ENCODE measurements at places on chromosomes 7 and 10.

GRCh38 chr7:12646139-12646538 is 41.3 kb upstream of the ARL4A start:
- no peak for DNase-seq

DNA sequence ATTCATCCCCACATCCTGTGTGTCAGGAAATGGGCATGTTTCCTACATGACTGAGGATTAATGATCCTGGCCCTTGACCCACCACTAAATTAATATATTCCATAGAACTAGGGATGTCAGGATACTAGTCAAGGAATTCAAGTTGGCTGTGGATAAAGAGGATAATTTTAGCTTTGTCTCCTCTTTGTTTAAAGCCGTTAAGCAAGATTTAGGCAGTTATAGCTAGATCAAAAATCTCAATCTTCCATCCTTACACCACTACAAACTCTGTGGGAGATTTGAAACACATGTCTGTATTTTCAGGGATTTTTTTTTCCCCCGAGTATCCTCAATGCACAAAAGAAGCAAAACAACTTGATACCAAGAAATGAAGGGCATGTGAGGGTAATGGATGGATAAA is 417.1 kb downstream of the MAGI2 start:
- DNase-seq, result no peak

DNA sequence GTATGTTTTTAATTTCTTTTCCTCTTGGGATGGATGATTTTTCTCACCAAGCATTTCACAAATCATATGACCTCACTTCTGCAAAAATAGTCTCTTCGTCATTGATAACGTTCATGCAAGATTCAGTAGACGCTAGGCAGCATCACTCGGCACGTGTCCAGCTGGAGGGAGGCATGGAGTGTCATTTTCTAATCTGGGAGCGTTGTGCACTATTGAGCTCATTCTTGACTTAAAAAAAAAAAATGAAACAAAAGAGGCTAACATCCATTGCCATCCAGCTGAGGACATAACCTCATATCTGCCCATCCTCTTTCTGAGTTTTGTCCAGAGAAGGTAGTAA is 56.2 kb downstream of the COL17A1 start:
- DNase-seq, result no peak

- DNase-seq, result no peak
Measured at GRCh38 chr10:116670706-116671105, 50.0 kb downstream of the PNLIPRP2 start.

DNA sequence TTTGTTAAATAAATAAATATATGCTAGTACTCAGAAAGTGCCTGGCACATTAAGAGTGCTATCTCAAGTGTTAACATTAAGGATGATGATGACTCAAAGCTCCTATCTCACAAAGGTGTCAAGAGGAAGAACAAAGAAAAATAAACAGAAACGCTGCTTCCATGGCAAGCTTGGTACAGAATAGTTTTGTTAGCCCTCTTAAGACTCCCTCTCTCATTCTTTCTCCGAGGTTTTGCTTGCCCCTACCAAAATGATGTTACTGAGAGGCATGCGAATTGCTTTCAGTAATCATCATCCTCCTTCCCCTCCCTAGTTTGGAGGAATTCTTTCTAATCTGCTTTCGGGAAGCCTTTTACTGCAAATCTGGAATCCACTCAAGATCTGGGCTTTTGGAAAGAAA is 96.7 kb downstream of the SORCS1 start:
- DNase-seq, result no peak

DNA sequence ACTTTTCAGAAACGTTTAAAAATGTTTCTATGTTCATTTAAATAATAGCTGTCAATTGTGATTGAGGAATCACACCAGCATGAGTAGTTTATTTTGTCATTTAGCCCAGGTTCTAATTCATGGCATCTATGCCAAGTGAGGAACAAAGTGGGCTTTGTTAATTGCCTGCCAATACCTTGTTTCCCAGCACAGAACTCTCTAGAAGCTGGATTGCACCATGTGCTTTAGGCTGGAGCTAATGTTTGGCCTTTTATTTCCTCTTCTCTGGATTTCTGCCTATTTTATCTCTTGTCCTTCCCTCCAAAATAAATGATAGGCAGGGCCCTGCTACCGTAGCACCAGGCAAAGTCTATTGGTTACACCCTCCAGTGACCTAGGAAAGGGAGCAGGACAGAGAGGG is 109.9 kb upstream of the ITGB1 start:
- DNase-seq, result no peak

GRCh38 chr7:123746931-123747488 is 1.8 kb downstream of the WASL start:
- DNase-seq, result no peak

DNA sequence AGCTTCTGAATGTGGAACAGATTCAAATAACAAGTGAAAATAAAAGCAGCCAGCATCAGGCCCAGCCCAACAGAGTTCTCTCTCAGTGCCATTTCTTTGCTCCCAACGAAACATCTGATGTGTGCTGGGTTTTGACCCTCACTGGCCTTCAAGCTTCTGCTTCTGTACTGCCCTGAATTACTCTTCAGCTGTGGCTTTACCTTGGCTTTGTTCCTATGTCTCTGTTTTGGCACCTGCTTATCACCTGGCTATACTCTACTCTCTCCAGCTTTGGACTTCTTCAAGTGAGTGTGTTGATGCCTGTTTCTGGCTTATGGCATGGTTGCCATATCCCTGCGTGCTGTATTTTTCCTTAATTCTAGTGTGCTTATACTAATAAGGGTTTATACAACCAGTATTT is 768.3 kb downstream of the SORCS1 start:
- no peak for DNase-seq

GRCh38 chr10:97320480-97321031 is 1.5 kb downstream of the FRAT1 start:
- DNase-seq, result no peak

- DNase-seq, result no peak
Measured at GRCh38 chr10:124568339-124568738, 106.7 kb downstream of the LHPP start.

DNA sequence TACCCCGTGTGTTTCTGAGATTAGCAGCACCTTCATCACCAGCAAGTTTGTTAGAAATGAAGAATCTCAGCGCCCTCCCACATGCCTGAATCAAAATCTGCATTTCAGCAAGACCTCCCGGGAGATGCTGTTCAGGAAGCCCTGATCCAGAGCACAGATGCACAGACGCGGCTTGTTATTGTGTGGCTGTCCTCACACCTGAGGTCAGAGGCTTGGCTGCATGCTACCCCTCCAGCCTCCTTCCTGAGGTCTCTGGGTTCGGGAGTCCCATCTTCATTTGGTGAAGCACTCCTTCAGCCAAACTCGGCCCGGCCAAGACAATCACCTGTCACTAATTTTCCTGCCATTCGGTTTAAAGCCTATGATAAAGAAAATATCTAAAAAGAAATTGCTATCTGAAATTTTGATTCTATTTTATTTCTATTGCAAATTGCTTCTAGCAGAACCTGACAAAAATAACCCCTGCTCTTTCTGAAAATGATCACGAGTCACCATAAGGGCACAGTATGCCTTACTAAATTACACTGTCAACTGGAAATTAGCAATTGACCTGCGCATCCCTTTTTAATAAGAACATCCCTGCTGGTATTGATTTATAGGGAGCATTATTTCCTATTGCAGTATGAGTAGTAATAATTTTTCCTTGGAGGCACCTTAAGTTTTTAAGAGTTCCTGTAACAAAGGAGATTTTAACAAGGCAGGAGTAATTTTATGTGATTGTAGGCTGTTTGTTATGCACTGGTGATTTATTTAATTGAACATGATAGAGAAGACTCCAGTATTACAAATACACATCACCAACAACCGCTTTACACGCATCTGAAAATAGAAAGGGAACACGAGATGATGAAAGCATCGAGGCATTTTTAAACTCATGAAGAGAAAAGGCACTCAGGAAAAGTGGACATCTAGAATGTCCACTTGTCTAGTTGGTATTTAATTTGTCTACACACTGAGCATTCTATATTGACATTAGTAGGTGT is 49.5 kb downstream of the VSTM2A start:
- DNase-seq, result no peak

DNA sequence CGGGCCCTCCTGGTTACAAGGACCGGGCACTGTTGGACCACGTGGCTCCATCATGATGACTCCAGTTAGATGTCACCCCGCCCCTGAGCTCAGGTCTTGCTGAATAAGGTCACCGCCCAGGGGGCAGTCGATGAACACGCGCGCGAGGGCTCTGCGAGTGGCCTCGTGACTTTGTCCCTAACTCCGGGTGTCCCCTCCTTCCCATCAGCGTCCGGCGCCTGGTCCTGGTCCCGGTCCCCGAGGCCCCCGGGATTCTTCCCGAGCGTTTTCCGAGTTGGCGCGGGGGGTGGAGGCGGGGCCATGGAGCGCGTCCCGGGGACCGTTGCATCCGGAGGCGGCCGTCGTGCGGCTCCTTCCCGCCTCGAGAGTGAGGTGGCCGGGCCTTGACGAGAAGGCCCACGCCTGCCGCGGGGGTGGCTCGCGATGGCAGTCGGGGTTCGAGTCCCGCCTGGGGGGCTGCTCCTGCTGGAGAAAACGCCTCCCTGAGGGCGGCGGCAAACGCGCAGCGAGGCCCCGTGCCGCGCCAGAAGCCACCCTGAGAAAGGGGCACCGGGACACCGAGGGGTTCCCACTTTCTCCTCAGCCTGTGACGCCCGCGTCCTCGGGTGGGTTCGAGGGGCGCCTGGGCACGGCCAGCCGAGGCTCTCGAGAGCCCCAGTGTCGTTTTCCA is 569 bp upstream of the NPTX2 start:
- DNase-seq, result no peak

DNA sequence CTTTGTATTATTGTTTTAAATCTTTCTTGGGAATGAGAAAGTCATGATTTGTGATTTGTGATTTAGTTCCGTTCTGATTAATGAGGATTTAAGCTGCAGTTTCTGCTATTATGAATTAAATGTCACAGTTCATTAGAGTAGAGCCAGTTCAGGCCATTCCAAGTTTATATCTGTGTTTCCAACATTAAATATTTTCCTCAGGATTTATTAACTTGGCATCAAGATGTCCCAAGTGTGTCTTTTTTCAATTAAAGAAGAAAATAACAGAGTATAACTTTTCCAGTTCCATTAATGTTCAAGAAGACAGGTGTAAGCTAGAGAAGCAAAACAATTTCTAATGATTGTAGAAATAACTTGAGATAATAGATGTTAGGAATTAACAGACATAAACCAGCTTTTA is 1183.2 kb upstream of the CELF2 start:
- DNase-seq, result no peak

Data from LNCaP clone FGC (cell line).